ENCODE measurements at places on chromosomes 1 and 21. TPM values are rescaled to one million over a fixed set of nuclear protein-coding genes. Genes with fewer than 3 reads are reported as not detected.

SYT6 gene
- total RNA-seq, result not detected

PSMD4 gene
- total RNA-seq, result 112 TPM

PLPPR5 gene
- not detected for total RNA-seq

CLEC20A gene
- total RNA-seq, result not detected

OPRD1 gene
- total RNA-seq, result not detected

TMOD4 gene
- not detected for total RNA-seq

LHX8 gene
- total RNA-seq, result not detected

SLAMF7 gene
- 9.2 TPM for total RNA-seq
